Left renal pelvis (tissue), 4 donors: ENCODE measurements at places on chromosomes 4 and X. TPM values are rescaled to one million over a fixed set of nuclear protein-coding genes. Genes with fewer than 3 reads are reported as not detected.

DNA sequence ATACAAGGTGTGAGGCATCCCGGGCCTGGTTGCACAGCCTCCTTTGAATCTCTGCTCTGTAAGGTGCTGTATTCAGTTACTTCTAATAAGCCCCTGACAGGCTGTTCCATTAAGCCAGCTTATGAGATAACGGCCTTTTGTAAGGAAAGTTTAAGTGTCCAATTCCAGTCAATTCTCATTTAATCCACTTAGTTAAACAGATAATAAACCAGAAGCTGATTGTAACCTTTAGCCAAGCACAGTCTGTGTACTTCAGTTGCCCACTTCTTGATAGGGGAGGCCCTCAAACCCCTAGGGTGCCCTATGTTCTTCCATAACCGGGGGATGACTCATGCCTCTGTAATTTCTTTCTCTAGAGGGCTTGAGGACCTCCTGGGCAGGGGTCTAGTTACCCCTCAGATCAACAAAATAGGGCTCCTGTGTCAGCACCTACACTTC, 63.4 kb downstream of the RASL11B start:
- no peak for DNase-seq

DNA sequence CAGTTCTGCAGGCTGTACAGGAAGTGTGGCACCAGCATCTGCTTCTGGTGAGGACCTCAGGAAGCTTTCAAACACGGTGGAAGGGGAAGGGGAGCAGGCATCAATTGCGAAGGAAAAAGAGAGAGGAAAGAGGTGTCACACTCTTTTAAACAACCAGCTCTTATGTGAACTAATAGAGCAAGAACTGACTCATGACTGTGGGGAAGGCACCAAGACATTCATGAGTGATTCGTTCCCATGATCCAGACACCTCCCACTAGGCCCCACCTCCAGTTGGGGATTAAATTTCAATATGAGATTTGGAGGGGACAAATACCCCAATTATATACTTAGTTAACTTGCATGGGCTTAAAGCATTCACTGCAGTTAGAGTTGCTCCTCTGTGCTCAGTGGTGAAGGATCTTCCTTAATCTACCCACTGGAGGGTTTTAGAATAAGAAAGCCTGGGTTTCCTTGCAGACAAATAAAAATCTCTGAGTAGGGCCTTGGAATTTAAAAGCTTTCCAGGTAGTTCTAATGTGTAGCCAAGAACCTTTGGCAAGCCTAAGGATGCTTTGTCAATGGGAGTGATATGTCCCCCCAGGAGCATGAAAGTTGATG, 60.0 kb downstream of the SYNPO2 start:
- no peak for DNase-seq

DNA sequence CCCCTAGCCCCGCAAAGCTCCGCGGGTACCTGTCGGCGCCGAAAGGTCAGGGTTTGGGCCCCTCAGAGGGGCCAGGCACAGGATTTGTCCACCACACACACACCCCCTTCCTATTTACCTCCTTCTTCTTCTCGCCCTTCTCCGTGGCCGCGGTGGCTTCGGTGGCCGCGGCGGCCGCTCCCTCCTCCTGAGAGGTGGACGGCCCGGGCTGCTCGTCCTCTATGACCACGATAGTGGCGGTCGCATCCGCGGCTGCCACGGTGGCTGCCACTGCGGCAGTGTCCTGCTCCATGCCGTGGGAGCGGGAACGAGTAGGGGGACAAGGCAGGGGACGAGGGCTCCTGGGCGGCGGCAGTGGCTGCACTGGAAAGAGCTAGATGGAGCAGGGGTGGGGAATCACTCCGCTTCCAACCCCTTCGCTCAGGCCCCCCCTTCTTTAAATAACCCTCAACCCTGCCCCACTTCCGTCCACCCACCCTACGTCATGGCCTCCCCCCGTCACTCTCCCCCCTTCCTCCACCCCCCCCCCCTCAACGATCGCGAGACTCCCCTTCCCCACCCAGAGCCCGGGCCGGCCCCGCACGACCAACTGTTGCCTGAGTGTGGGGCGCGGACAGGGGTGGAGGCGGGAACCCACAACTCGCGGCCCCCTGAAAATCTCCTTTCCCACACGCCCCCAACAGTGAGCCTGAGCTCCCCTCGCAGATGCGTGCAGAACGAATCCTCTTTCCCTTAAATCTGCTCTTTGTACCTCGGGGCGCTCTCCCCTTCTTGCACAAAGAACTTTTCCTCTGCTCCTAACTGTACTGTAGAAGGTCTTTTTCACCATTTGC, at the start of gene SMARCA1:
SMARCA1 (minus strand) TSS at position 412 of the 833 bp plus-strand sequence; CDS start at position 292, 120 bp downstream.
- DNase-seq, result no peak

DNA sequence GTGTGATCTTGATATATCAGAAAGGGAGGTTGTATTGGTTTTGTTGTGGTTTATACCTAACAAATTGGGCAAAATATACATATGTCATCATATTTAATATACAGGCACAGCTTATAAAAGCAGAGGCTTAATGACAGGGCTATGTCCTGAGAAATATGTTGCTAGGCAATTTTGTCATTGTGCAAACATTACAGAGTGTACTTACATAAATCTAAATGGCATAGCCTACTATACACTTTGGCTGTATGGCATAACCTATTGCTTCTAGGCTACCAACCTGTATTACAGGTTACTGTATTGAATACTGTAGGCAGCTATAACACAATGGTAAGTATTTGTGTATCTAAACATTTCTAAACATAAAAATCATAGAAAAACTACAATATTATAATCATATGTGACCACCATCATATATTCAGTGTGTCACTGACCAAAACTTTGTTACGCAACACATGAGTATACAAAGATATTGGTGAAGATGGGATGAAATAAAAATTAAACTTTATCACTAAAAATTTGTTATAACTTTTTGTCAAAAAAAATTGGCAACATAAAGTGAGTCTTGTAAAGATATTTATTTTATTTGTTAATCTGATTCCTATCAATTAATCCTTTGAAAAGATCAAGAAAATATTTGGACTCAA, 414.0 kb upstream of the HS3ST1 start:
- DNase-seq, result no peak

DNA sequence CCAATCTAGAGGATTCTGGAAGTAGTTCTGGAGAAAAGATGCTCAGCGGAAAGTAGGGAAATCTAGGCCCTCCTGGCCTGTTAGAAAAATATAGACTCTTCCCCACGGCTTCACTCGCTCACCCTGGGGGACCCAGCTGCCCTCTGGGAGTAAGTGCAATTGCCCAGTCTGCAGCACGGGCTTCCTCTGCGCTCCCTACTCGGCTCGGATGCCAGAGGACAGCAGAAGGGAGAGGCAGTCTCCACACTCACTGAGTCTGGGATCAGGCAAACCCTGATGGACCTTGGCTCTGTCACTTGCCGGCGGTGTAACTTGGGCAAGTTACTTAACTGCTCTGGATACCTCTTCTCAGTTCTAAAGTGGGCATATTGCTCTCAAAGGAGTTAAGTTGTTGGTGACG, 2.1 kb downstream of the SHISA3 start:
- DNase-seq, result no peak

- DNase-seq, result no peak
Observed at GRCh38 chr4:138192113-138192512, 50.0 kb downstream of the SLC7A11 start.

GRCh38 chr4:139556071-139556723, at the start of gene SETD7:
Gene SETD7, minus strand, starts transcription at chr4:139556219. Its CDS starts 82 bp downstream, at chr4:139556137.
- no peak for DNase-seq

GRCh38 chrX:32749070-32749469, 462.3 kb downstream of the DMD start:
- DNase-seq, result no peak

DNA sequence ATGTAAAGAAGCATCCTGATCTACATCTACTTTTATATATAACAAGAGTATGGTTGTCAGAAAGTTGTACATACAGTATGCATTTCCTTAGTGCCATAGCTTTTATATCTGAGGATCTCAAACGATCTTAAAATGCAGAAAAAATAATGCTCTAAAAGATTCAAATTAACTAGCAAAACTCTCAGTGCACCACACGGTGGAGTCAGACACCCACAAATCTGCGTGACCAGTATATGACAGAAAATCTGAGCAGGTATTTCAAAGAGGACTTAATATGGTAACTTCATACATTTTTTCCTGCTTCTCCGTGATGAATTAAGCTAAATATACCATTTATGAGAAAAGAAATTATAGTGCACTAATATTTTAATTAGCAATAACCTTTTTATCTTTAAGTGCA, 803.0 kb downstream of the DMD start:
- no peak for DNase-seq

GRCh38 chr4:35836596-35836995, 407.7 kb downstream of the ARAP2 start:
- no peak for DNase-seq

Gene MAGEC2
- not detected for polyA plus RNA-seq

Gene C4orf50
- polyA plus RNA-seq, result 0.03 TPM
